Fibroblast of lung (primary cell): ENCODE measurements at places on chromosomes 13 and 19.

GRCh38 chr13:81142306-81142999, 801.5 kb upstream of the SPRY2 start:
- no peak for DNase-seq

DNA sequence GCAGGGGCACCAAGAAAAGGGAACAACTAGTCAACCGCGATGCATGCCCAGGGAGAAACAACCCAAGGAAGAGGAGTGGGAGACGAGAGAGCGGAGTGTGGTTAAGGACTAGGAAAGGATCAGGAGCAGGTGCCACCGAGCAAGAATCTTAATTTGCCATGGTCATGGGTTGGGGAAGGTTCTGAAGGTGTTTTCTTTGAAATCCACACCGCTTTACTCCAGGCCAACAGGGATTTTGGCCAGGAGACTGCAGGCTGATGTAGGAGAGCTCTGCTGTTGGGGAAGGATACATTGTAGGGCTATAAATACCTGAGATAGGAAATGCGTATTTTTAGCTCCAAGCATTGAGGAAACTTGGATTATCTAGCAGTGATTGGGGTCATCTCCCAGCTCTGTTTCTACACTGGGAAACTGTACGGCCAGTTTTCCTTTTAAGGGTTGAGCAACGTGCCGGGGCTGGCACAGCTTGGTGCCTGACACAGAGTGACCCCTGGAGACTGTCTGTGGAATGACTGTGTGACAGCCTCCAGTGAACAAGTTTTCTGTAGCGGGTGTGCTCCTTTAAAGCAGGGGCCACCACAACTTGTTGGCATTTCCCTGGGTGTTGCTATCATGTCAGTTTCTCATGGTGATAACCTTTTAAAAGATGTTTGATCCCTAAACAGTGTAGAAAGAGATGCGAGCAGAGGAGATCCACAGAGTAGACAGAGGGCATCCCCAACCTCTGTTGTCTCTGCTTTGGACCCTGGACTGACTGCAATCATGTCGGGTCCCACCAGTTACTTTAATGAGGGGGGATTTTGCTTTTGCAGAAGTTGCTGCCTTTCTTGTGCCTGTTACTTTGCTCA, 34.3 kb downstream of the ZNF536 start:
- no peak for DNase-seq

DNA sequence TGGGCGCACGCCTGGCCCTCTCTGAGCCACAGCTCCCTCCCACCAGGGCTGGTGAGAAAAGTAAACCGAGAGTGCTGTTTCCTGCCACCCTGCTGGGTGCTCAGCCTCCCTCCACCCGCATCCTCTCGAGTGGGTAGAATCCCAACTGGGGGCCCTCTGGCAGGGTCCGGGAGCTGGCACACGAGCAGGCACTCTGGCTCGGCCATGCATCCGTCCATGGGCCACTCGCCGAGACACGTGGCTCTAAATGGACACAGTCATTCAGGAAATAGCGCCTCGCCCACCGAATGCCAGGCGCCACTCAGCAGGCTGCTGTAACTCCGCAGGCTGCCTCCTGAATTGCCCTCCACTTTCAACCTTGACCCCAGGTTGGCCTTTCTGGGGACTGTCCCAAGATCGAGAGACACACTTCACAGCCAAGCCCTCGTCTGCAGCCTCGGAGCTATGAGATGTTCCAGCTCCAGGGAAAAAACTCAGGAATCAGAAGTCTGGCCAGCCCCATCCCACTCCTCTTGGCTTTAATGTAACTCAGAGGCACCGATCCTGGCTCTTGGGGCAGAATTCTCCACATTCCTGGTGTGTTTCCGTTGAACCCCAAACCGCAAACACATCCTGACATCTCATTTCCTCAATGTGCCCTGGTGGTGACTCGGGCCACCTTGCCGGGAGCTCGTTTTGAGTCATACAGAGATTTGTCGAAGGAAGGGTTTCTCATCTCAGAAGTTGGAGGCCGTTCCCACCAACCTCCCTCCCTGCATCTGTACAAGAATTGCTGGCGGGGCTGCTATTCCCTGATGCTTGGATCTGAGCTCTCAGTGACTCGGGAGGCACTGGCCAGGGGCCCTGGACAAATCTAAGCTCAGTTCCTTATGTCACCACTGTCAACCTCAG, 14.1 kb downstream of the KLF2 start:
- DNase-seq = peak; percentile 87

DNA sequence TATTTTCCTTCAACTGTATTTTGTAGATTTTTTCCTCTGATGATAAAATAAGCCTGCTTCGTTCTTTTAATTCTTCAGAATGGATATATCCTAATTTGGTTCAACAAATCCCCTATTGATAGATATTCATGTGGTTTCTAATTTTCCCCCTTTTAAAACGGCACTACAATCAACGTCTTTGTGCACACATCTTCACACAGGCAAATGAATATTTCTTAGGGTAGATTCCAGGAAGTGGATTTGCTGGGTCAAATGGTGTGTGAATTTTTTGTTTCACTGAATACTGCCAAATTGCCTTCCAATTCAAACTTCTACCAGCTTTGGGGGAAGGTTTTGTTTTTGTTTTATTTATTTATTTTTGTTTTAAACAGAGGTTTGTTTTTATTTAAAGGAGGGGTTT, 287.2 kb downstream of the FOXO1 start:
- DNase-seq = no peak

DNA sequence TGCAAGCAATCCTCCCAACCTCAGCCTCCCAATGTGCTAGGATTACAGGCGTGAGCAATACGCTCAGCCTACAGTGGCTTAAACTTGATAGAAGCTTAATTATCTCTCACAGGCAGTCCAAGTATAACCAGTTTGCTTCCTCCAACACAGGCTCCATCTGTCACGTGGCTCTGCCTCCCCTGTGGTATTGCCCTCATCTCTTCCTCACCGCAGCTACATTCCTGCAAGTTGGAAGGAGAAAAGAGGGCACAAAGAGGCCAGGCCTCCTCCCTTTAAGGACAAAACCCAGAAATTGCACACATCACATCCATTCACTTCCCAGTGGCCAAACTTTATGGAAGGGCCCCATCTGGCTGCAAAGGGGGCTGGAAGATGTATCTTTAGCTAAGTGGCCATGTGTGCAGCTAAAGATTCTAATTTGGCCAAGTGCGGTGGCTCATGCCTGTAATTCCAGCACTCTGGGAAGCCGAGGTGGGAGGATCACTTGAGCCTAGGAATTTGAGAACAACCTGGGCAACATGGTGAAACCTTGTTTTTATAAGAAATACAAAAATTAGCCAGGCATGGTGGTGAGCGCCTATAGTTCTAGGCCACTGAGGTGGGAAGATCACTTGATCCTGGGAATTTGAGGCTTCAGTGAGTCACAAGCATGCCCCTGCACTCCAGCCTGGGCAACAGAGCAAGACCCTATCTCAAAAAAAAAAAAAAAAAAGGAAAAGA, 3.1 kb upstream of the SDHAF1 start:
- peak; percentile 27 for DNase-seq

GRCh38 chr19:1141944-1142343, 32.1 kb downstream of the SBNO2 start:
- no peak for DNase-seq

GRCh38 chr19:36196249-36196648, 18.2 kb downstream of the ZNF565 start:
- DNase-seq = peak; percentile 23

- DNase-seq = no peak
These were observed 119.2 kb upstream of the ABCC4 start for GRCh38 chr13:95420501-95420900.

GRCh38 chr13:24216176-24216575, 55.7 kb downstream of the SPATA13 start:
- DNase-seq = peak; percentile 32

- no peak for DNase-seq
These were observed 41.4 kb downstream of the UQCRFS1 start for GRCh38 chr19:29171525-29171924.

DNA sequence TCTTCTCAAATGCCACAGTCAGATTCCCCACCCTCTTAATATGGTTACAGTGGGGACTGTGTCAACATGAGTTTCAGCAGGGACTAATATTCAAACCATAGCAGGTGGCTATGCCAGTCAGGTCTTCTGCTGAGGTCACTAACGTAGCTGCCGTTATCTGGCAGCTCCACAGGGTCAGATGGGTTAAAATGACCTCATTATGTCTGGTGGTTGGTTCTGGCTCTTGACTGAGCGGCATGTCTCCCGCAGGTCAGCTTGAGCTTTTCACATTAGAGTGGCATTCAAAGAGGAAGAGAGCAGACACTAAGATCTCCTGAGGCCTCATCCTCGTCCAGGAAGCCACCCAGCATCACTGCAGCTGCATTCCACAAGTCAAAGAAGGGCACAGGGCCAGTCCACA, 21.4 kb upstream of the IPO5 start:
- no peak for DNase-seq

DNA sequence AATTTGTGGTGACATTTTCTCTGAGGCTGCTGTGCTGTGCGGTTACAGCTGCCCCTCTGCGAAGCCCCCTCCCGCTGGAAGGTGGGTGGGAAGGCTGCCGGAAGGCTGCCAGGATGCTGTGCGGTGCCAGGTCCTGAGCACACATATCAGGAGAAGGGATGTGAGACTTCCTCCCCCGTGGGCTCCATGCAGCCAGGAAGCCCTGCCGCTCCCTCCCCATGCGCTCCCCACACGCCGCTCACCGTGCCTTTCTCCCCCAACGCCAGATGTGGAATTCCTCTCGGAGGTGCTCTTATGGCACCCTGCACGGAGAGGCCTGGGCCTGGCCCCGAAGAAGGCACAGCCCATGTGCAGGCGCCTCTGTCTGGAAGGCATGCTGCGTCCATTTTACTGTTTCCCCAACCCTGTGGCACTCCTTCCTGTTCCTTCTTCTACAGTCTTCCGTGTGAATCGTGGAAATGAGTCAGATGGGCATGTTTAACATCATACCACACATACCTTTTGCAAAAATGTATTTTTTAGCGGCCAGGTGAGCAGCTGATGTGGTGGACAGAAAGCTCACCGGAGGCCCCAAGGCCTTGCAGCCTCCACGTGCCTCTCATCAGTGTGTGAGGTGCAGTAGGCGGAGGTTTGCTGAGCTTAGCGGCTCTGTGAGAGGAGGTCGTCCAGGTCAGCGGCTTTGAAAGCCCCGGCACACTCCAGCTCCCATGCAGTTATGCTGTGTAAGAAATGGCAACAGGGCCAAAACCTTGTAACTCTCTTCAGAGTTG, 88.0 kb downstream of the ATP11A start:
- DNase-seq = no peak

DNA sequence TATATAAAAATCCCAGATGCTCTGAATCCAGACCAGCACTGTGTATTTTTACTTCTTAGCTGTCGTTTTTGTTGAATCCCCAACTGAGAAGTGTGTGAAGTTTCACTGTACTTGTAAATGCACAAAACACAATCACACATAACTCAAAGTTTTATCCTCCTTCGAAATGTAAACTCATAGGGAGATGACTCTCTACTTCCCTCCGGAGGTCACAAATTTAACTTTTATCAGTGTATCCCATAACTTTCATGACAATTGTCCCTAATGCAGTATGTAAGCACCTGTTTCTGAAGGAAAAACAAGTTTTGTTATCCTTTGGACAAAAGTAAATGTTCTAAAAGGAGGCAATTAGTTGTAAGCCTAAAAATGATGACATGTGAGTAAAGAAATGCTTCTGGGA, 665.0 kb upstream of the SLITRK6 start:
- DNase-seq = no peak

GRCh38 chr13:25406377-25406776, 34.6 kb downstream of the ATP8A2 start:
- no peak for DNase-seq

- no peak for DNase-seq
These were observed 16.2 kb downstream of the EDNRB start for GRCh38 chr13:77902319-77902963.
